ENCODE measurements at places on chromosomes 16 and 17. TPM values are rescaled to one million over a fixed set of nuclear protein-coding genes. Genes with fewer than 3 reads are reported as not detected.
A peak's percentile ranks its signal among the peaks of the same experiment; 100 is the strongest.

GRCh38 chr17:50141745-50142110, 8.7 kb downstream of the PPP1R9B start:
- no peak for DNase-seq
- peak overlapping the region; percentile 54 for H3K27ac ChIP-seq
- no peak overlapping the region for H3K4me3 ChIP-seq
- peaks cover 47% of the 10 kb centered on the region for H3K4me1 ChIP-seq
- peaks cover 80% of the 10 kb centered on the region for H3K36me3 ChIP-seq
- H3K27me3 ChIP-seq, result no peaks in the 10 kb centered on the region

DNA sequence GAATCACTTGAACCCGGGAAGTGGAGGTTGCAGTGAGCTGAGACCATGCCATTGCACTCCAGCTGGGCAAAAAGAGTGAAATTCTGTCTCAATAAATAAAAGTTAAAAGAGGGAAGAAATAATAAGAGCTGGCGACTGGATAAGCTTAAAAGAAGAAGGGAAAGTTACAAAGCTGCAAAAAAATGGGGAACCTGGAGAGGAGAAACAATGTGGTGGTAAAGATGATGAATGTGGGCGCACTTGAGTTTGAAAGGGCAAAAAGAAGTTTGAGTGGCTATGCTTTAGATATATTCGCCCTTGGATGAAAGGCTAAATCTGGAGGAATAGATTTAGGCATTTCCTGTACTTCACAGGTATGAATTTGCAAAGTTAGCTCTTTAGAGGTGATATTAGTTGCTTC, 53.0 kb upstream of the YPEL2 start:
- no peak overlapping the region for H3K4me3 ChIP-seq
- H3K27me3 ChIP-seq, result no peaks in the 10 kb centered on the region
- no peaks in the 10 kb centered on the region for H3K4me1 ChIP-seq
- no peak for DNase-seq

The CTRL gene
- polyA plus RNA-seq, result 2.5 TPM

The NPIPA3 gene
- not detected for polyA plus RNA-seq
